ENCODE measurements at places on chromosomes 12 and 14.

DNA sequence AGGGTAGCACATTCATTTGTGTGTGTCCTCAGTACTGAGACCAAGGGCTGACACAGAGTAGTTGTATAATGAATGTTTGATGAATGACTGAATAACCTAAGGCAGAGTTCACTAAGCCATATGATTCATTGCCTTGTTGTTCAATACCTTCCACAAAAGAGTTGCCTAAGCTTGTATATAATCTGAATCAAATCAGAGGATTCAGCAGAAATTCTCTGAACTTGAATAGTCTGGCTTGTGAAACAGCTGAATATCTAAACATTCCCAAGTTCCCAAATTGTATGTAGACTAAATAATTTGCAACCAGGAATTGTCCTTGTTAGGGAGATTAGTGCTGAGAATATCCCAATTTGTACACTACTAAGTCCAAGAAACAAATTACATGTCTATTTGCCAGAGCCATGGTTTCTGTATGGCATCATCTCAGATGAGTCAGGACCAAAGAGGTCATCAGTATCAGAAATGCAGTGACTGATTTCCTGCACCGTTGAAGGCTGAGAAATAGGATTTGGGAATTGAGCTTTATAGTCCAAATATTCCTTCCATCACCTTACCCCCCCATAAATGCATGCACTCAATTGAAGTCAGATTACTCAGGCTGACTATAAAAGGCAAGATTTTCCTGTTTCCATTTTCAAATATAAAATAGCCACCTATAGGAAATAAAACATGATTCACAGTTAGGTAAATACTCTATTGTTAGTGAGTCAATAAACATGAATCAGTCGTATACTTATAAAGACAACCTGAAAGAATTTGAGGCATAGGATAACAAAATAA is 168.7 kb downstream of the PHLDA1 start:
- DNase-seq = no peak

DNA sequence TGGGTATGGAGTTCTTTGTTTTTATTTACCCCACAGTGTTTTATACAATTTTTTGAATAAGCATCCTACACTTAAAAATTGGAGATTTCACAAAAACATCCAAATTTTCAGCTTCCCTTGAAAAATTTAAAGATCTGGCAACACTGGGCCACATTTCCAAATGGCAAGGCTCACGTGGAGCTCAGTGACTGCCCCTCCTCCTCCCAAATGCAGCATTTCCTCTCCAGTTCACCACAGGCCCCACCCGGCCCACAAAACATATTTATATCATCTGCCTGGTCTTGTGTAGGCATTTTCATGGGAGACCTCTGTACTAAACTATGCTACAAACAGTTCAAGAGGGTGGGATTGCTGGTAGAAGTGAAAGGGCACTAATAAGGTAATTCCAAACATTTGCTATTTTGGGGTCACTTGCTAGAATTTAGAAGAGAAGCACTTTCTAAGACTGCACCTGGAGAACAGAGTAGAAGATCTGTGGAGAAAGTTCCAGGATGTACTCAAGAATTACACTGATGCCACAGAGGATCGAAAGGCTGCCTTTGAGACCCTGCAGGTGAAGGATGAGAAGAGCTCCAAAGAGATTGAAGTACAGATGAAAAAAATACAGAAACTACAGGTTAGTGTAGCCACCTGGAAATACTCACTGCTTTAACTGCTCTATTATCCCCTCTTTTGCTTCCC is 7.3 kb downstream of the FKBP11 start:
- no peak for DNase-seq

- no peak for DNase-seq
Observed at GRCh38 chr14:101823511-101824120, 62.1 kb downstream of the PPP2R5C start.

GRCh38 chr12:62045211-62045610 is 215.0 kb upstream of the USP15 start:
- no peak for DNase-seq

DNA sequence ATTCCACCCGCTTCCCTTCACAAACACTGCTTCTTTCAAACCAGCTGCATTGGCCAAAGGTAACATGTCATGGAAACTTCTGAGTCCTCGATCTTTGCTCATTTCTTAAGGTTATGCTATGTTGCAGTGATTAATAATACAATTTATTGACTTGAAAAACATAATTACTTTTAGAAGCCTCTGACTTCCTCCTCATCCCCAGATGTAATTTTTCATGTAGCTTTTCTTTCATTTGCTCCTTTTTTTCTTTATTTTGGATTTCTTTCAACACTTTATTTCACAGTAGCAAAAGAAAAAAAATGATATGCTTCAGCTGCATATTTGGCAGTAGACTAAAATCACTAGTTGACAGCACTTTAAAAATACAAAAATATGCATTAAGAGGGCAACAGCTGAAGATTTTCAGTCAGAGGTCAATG is 116.2 kb downstream of the LRRIQ1 start:
- DNase-seq = no peak

DNA sequence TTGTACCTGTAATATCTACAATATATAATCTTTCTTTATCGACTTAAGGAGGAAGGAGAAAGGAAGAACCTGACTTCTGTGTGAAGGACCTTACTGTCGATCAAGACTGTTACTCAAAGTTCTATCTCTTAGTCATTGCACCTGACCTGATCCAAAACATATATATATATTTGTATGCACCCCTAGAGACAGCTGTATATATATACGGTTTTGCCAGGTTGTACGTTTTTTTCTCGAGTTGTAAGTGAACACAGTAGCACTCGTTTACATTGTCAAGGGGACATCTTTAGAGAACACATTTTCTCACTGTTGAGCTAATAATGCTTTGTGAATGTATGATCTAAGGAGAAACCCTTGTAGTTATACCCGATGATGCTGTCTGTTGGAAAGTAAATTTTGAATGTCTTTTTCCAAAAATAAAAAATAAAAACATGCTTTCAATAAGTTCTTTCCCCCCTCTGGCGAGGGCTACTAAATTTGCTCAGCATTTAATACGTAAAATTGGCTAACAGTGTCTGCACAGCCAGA is 536 bp upstream of the SLC35E3 start:
- no peak for DNase-seq

- no peak for DNase-seq
Observed at GRCh38 chr12:109951136-109951535, 45.0 kb downstream of the GIT2 start.

GRCh38 chr12:98059659-98060343 is 455.6 kb upstream of the TMPO start:
- no peak for DNase-seq

DNA sequence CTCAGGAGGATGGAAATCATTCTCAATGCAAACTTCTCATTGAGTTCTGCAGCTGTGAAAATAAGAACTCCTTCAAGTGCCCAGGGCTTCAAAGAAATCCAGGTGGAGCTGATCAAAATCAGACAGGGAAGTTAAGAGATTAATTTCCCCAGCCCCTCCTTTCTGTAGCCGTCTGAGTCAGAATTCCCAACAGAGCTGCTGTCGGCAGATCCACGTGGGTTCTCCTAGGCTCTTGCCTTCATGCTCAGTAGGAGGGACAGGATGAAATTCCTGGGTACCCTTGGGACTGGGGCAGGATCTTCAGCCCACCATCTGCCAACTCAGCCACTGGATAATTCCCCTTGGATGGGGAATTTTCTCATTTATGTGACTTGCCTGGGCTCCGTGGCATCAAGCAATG is 13.3 kb downstream of the TGFB3 start:
- DNase-seq = no peak

GRCh38 chr14:102505000-102505619 is 4.5 kb downstream of the ANKRD9 start:
- DNase-seq = no peak

- no peak for DNase-seq
Observed at GRCh38 chr12:120855823-120856588, 48.2 kb downstream of the SPPL3 start.

GRCh38 chr14:49992901-49993339 is 100.0 kb downstream of the ARF6 start:
- DNase-seq = no peak

- no peak for DNase-seq
Observed at GRCh38 chr12:3271639-3272038, 194.5 kb downstream of the TSPAN9 start.

- no peak for DNase-seq
Observed at GRCh38 chr12:93360688-93361087, 17.0 kb upstream of the NUDT4 start.

- DNase-seq = no peak
Observed at GRCh38 chr14:78043349-78043748, 126.8 kb upstream of the NRXN3 start.

DNA sequence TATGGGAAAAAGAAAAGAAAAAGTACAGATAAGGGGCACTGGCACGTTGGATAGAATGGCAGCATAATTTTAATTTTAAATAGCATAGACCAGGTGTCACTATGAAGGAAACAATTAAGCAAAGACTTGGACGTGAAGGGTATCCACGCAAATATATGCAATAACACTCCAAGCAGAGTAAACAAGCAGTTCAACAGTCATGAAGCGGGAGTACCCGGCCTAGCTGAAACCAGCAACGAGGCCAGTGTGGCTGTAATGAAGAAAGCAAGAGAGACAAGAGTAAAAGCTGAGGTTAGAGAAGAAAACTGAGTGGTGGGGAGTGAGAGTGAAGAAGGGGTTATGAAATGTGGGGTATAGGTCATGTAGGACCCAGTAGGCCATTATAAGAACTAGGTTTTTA is 85.4 kb downstream of the BCL2L14 start:
- DNase-seq = no peak

- DNase-seq = no peak
Observed at GRCh38 chr12:28227251-28227650, 37.0 kb downstream of the CCDC91 start.

DNA sequence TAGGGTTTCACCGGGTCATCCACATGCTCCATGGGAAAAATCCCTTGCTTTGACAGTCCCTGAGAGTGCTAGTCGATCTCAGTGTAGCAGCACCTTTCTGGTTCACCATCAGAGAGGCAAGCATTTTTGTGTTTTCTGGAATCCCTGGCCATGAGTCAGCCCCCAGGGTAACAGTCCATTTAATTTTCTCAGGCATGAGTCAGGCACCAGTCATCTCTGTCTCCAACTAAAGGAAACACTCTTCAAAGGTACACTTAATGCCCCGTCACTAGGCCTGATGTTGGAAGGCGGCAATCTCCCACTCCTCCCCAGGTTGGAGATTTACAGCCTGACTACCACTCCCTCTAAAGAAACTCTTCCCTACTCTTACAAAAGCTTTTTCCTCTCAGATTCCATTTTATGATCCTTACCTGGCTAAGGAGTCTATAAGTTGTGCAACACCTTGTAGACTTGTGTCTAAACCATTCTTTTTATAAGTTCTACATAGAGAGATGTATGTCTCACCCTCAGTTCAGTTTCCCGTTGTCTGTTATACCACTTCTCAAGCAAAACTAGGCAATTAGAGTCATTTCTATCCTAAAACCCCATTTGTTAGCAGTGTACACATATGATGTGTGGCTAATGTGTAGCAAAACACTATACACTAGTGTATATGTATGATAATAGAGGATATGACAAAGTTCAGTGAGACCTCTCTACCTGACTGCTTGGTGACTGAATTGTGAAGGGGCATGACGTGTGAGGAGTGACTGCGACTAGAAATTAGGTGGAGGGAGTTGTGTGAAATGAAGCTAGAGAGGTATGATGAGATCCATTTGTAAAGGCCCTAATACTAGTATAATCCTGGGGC is 24.6 kb downstream of the TMEM19 start:
- no peak for DNase-seq

DNA sequence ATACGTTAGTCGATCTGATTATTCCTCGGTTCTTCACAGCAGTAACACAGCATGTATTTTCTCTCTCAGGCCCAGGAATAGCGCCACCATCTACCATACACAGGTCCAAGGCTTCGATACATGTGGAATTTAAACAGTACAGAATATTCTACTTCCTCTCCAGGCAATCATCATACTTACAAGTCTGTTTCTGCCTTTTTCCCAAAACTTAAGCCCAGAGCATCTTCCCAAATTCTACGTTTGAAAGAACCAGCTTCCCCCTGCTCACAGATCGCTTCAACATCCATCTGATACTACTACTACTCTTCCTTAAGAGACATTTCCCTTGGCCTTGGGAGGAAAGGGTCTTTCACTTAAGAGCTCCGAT is 626 bp downstream of the TXNDC16 start:
- DNase-seq = no peak

- no peak for DNase-seq
Observed at GRCh38 chr14:69117020-69117767, 35.7 kb downstream of the DCAF5 start.

DNA sequence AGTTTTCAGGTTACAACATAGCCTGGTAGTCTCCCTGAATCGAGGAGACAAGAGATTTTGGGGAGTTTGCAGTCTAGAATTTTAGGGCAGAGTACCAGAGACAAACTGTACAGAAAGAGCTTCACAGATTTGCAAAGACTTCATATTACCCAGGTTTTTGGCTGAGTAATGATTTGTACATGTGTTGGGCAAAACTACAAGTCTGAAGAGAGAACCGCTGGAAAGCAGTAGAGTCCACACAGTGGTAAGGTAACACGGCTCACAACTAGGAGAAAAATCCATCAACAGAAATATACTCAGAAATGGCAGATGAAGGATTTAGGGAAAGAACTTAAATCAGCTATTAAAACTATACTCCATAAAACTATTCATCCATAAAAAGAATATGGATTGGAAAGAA is 25.7 kb downstream of the FBXO33 start:
- no peak for DNase-seq

GRCh38 chr12:11724888-11725311 is 75.4 kb downstream of the ETV6 start:
- no peak for DNase-seq

DNA sequence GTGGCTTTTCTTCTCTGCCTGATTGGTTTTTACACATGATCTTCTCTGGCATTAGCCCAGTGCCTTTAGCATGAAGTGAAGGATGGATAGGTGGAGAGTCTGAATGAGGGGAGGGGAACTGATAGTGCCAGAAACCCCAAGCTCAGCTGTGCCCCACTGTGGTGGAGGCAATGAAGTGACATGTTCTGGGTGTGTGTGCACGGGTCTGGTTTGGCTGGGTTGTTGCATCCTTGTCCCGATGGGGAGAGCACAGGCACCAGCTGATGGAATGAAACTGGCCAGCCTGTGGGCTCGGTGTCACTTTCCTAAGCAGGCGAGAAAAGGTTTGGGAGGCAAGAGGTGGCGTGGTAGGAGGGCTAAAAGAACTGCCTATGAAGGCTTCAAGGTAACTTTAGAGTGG is 65.3 kb downstream of the CACNA1C start:
- no peak for DNase-seq

Data from COR-L47 (cell line).